ENCODE measurements at places on chromosomes 12 and 14. TPM values are rescaled to one million over a fixed set of nuclear protein-coding genes. Genes with fewer than 3 reads are reported as not detected.
A peak's percentile ranks its signal among the peaks of the same experiment; 100 is the strongest.

GRCh38 chr12:109783965-109784244, 49.3 kb downstream of the TRPV4 start:
- no peak for DNase-seq

GRCh38 chr14:94373708-94374107, 14.7 kb downstream of the SERPINA1 start:
- peak; percentile 99 for DNase-seq

DNA sequence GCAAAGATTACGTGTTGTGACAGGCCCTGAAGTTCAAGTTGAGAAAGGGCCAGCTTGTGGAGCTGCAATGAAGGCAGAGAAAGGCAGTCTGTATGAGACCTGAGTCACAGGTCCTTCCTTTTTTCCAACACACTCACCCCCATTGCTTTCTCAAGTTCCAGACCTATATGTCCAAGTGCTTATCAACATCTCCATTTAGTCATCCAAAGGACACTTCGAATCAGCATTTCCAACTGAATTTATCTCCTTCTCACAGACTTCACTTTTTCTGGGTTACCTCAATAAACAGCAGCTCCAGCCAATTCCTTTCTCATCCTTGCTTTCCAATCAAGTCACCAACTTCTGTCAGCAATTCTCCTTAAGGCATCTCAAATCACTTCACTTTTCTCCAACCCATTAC, 56.4 kb upstream of the KIF21A start:
- DNase-seq = no peak

GRCh38 chr12:49546481-49546880, 7.7 kb downstream of the KCNH3 start:
- DNase-seq = no peak

DNA sequence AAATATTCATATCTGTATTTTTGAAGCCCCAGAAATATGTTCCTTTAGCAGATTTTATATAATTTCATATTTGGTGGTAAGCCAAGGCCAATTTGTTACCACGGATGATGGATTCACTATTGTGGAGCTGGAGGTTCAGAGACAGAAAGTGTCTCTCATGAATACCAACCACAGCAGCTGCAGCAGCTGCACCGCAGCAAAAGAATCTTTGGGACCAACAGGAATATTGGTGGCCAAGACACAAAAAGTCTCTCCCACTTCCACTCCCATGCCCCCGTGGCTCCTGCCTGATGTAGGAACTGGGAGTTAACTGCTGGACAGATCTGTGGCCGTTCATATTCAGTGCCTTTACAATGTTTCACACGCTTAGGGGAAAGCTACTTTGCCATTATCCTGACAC, 155.3 kb downstream of the ADAMTS20 start:
- no peak for DNase-seq

DNA sequence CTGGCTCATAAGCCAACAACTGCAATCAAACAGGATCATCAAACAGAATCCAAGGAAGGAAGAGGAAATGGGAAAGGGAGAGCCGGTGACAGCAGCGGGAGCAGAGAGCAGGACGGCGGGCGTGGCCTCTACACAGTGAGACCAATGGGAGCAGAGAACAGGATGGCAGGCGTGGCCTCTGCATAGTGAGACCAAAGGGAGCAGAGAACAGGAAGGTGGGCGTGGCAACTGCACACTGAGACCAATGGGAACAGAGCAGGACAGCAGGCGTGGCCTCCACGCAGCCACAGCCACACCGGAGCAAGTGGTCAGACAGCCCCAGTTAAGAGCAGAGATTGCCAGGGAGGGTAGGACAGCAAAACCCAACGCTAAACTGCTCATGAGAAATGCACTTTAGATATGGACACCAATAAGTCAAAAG, 16.4 kb downstream of the LRCOL1 start:
- peak; percentile 95 for DNase-seq

DNA sequence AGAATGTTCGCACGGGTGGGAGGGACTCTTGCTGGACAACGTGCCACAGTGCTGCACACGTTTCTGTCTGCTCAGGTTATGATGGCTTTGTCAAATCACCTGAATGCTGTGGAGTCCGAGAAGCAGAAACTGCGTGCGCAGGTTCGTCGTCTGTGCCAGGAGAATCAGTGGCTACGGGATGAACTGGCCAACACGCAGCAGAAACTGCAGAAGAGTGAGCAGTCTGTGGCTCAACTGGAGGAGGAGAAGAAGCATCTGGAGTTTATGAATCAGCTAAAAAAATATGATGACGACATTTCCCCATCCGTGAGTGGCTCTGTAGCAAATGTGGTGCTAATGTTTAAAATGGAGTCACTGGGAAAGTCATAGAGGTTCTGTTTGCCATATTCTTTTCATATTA, 28.5 kb downstream of the KLC1 start:
- DNase-seq = peak; percentile 94

DNA sequence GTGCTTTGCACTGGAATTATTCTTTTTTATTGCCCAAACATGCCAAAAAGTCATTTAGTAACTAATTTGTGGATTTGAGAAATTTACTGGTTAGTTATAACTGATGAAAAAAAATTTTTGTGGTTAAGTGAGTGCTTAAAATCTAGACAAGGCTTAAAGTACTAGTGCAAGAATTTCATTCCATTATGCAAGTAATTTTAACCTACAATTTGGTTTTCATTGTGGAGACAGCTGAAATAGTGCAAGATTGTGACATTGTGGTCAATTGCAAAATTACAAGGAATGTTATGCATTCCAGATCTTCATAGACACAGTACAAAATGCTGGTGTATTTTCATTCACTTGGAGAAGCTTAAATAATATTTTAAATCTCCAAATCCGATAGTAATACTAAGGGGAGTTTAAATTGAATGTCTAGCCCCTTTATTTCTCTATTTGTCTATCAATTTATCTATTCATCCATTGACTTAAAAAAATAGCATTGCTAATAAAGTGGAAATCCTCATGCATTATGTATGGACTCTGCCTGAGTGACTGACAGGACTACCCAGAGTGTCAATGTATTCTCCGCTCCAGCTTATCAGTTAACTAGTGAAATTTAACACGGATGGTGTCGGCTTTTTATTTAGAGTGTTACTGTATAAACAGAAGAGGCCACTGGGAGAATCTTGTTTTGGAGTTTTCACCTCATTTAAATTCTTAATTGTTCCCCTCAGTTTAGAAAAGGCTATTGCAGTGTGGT, 125.9 kb downstream of the ALX1 start:
- DNase-seq = peak; percentile 58

DNA sequence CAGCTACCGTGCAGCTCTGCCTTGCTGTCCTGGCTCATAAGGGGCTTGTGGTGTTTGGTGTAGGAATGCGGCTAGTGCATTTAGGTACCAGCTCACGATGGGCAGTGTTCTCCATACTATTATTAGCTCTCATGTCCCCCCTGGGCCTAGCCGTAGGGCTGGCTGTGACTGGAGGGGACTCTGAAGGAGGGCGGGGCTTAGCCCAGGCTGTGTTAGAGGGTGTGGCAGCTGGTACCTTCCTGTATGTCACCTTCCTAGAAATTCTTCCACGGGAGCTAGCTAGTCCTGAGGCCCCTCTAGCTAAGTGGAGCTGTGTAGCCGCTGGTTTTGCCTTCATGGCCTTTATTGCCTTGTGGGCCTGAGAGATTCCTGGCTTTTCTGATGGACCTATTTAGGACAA, 2.1 kb downstream of the SLC39A2 start:
- DNase-seq = no peak

GRCh38 chr12:119180380-119181040, 1.8 kb downstream of the HSPB8 start:
- DNase-seq = peak; percentile 86

DNA sequence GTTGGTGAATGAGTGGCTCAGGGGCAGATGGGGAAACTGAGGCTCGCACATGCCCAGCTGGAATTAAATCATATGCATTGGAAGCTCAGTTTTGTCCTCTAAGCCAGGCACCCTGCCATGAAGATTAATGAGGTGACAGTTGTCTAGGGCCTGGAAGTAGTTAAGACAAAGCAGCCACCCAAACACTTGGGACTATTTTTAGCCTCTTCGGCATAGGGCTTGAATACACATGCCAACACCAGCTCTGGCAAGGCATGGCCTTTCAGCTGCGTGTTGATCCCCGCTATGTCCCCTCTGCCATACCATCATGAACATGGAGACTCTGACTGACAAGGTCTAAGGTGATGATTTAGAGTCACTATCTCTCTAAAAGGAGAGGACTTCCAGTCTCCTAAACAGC, 250.2 kb downstream of the KSR2 start:
- DNase-seq = no peak

Gene PCNX4
- polyA plus RNA-seq = 33.9 TPM

Gene TAS2R10
- polyA plus RNA-seq = not detected

Gene LRFN5
- polyA plus RNA-seq = 0.43 TPM

Gene OTX2
- not detected for polyA plus RNA-seq

Gene ACOT6
- polyA plus RNA-seq = not detected

Gene DERA
- polyA plus RNA-seq = 70.5 TPM

Gene PPP1R36
- 2.0 TPM for polyA plus RNA-seq

All from GM23248 (cell line).